Activated T-cell treated with anti-CD3 and anti-CD28 coated beads, Interleukin-2, amount 50 U/mL, for 4 hours (primary cell): ENCODE measurements at places on chromosomes 16 and 17. TPM values are rescaled to one million over a fixed set of nuclear protein-coding genes. Genes with fewer than 3 reads are reported as not detected.

Gene PYDC1
- total RNA-seq = not detected

Gene CCL13
- total RNA-seq = not detected

Gene GNAO1
- total RNA-seq = 2.5 TPM

Gene UMOD
- not detected for total RNA-seq

Gene ORMDL3
- total RNA-seq = 71.0 TPM

Gene CACNG5
- total RNA-seq = not detected

Gene TNP2
- not detected for total RNA-seq

Gene TMEM220
- 3.0 TPM for total RNA-seq

Gene TPSG1
- total RNA-seq = not detected

Gene FBXO39
- total RNA-seq = not detected

Gene NQO1
- 8.5 TPM for total RNA-seq

Gene USH1G
- not detected for total RNA-seq

Gene CPHXL
- total RNA-seq = not detected

Gene CA7
- total RNA-seq = not detected

Gene CTF1
- total RNA-seq = 0.18 TPM

Gene SLC38A8
- total RNA-seq = not detected

Gene MBTPS1
- 52.8 TPM for total RNA-seq

Gene THRA
- 6.6 TPM for total RNA-seq

Gene MYH2
- not detected for total RNA-seq

Gene SPNS2
- total RNA-seq = 0.47 TPM
